Stimulated activated CD4-positive, alpha-beta T cell treated with anti-CD3 and anti-CD28 coated beads, Interleukin-4, amount 100 ng/mL, for 4 hours (primary cell): ENCODE measurements at places on chromosomes 16 and 17.

DNA sequence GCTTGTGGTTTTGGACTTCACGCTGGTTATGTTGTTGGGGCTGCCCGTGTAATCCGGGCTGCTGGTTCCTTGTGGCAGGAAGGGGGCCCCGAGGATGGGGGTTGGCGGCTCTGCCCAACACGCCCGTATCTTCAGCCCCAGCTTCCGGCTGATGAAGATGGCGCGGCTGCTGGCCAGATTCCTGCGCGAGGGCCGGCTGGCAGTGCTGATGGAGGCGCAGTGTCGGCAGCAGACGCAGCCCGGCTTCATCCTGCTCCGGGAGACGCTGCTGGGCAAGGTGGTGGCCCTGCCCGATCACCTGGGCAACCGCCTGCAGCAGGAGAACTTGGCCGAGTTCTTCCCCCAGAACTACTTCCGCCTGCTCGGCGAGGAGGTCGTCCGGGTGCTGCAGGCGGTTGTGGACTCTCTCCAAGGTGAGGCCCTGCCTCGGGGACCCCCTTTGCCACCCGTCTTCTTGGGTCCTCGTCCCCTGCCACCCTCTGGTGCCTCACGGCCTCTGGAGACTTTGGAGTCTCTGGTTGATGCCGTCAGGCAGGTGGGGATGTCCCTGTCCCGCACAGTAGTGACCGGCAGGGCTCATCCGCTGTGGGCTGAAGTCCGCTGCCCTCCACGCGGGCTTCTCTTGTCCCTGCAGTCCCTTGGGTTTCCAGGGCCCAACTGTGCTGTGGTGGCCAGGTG lies 2.2 kb downstream of the TELO2 start:
- DNase-seq = no peak

DNA sequence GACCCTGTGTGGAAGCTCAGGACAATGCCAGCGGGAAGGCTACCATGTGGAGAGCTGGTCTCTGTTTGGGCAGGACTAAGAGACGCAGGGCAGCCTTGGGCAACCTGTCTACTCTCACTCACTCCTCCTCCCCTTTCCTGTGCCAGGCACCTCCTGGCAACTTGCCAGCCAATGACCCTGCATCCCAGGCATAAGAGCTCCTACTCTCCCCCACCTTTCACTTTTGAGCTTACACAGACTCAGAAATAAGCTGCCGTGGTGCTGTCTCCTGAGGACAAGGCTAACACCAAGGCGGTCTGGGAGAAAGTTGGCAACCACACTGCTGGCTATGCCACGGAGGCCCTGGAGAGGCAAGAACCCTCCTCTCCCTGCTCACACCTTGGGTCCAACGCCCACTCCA lies 2.6 kb downstream of the HBM start:
- DNase-seq = no peak

GRCh38 chr17:64788286-64789060 lies 126.4 kb upstream of the SMURF2 start:
- no peak for DNase-seq

DNA sequence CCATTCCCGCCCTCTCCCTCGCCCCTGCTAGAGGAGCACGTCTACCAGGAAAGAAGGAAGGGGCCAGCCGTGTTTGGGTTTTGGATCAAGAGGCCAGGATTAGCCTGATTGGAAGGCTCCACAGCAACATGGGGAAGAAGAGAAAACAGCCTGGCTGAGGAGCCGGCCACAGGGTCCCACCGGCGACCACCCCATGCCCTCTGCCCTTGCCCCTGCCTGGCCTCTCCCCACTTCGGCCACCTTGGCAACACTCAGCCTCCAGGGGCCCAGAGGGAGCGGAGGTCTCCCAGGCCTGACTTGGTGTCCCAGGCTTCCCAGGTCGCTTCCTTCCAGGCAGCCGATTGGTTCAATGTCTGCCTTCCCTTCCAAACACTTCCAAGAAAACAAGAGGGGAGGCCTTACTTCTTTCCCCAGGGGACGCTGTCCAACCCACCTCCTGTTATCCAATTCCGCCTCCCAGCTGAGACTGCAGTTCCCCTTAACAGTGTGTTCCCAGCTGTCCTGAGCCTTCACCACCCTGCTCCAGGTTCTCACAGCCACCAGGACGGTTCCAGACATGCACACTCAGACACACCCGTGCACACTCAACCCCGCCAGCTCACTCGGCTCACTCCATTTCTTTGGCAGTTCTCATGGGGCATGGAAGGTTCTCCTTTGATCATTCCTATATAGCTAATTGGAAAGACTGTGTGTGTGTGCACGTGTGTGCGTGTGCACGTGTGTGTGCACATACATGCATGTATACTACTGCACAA lies 65.4 kb downstream of the RBFOX3 start:
- no peak for DNase-seq

DNA sequence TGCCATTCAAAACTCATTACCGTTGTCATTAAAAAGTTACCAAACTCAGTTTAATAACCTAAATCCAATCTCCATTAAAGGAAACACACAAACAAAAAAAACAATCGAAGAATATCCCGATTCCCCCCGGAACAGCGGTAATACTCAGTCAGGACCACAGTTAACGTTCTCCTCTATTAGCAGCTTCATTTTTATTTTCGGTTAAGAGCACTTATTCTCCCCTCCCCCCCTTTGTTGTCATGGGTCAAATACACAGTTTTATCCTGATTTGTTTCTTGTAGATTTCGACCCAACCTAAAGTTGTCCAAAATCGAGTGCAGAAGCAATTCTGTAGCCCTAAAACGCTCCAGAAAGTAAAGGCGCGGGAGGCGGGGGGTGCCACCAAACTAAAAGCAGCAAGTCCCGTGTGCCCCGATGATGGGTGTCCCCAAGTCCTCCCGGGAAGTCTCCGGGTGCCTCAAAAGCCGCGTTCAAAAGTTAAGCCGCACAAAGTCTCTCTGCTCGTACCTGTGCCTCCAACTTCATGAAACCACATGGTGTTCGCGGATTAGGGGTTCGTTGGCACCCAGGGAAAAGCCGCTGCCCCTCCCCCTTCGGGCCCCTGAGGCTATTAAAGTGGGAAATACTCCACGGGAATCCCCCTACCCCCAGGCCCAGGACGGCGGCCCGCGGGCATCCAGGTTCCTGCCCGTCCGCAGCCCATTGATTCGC lies 996 bp downstream of the SUMO2 start:
- DNase-seq = peak; percentile 28

- DNase-seq = no peak
These were observed 36.7 kb upstream of the CCL1 start for GRCh38 chr17:34399725-34400124.

GRCh38 chr16:53821957-53822625 lies 118.1 kb downstream of the FTO start:
- DNase-seq = no peak

DNA sequence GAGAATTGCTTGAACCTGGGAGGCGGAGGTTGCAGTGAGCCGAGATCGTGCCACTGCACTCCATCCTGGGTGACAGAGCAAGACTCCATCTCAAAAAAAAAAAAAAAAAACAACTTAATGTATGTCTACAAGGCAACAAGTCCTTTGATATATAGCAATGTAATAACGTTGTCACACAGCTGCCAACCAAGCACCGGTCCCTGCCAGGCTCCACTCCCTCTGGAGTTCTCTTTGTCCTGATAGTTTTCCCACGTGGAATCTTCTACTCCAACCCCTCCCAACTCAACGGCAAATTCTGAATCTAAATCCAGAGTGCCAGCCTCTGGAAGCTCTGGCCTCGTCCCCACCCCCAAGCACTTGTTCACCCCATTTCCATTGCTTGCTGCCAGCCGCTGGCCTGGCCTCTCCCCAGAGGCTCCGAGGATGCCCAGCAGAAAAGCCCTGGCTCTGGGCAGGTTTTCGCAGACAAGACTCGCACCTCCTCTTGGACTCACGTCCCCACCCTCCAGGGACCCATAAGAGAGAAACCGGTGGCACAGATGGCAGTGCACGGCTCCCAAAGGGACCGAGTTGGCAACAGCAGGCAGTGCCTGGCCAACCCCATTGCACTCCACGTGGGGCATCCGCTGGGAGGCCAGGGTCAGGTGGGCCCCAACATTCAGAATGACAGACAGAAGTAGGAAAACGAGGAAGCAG lies 15.9 kb upstream of the CBX2 start:
- DNase-seq = no peak

- DNase-seq = no peak
These were observed 190.9 kb upstream of the CDH5 start for GRCh38 chr16:66175636-66176035.

DNA sequence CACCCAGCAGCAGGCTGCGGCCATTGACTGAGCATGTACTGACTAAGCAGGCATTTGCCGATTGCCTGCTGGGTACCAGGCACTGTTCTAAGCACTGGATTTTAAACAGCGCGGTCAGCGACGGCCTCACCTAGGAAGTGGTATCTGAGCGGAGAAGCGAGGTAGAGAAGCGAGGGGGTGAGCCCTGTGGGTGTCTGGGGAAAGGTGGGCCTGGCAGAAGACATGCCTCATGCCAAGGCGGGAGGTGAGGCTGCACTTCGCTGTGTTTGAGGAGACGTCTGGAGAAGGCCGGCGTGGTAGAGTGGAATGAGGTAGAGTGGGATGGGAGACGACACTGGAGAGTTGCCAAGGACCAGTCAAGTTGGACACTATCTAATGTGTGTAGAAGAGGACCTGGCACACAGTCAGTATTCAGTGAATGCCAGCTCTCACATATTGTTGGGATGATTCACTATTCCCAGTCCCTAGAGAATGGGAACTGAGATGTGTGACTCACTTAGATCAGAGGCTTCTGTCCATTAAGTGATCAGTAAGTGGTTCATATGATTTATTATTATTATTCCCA lies 14.4 kb downstream of the SYCE1L start:
- DNase-seq = no peak

DNA sequence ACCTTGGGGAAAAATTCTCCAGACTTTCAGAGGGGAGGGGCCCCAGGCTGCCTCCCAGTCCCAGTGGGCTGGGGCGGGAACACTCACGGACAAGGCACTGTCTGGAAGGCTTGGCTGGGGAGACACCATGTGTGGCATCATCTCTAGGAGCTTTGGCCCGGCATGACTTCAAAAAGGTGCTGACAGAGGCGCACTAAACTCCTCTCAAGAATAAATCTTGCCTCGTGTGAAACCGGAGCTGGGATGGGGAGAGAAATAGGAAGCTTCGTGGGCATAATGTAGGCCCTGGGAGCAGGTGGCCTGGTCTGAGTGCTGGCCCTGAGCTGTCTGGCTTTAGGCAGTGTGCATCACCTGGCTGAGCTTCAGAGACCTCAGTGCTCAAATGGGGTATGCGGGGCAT lies 5.7 kb downstream of the WSCD1 start:
- no peak for DNase-seq

DNA sequence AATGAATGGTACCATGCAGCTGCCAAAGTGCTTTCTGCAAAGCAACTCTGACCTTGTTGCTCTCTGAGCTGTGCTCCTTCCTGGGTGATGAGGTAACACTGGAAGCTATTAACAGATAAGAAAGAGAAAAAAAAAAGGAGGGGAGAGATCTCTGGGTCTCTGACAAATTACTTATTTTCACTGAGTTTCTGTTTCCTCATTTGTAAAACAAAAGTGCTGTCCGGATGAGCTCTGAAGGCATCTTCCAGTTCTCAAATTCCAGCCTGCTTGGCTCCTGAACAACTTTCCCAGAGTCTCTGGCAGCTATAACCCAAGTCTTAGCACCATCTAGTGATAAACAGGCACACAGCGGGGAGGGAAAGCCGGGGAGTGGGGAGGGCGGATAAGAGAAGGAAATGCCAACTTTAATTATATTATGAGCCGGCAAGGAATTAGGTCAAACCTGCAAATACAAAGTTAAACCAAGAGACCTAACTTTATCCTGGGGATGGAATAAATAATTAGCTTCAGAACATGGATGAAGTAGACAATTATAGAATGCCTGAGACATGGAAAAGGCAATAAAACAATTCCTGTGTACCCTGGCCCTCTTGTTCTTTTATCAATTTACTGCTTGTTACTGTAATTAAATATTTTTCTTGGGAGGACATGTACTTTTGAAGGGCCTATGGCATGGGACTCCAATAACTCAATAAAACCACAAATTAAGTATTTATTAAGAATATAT lies 61.3 kb upstream of the KIFC3 start:
- no peak for DNase-seq

DNA sequence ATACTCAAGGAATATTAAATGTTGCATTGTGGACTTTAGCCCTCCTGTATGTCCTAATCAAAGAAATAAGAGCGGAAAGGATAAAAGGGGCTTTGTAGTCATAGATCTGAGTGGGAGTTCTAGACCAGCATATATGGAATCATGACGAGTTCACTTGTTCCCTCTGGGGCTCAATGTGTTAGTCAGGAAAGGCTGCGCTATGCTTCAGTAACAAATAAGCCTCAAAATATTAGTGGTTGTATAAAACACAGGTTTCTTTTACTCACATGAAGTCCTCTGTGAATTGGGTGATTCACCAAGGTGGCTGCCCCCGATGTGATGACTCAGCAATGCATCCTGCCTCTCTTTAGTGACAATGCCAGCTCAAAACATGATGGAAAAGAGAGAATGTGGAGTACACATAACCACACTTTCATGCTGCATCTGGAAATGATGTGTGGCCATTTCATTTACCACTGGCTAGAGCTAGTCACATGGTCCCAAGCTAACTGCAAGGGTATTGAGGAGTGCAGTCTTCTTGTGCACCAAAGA lies 63.3 kb upstream of the IRX5 start:
- no peak for DNase-seq

GRCh38 chr17:1644493-1645206 lies 882 bp downstream of the SCARF1 start:
- peak; percentile 17 for DNase-seq

DNA sequence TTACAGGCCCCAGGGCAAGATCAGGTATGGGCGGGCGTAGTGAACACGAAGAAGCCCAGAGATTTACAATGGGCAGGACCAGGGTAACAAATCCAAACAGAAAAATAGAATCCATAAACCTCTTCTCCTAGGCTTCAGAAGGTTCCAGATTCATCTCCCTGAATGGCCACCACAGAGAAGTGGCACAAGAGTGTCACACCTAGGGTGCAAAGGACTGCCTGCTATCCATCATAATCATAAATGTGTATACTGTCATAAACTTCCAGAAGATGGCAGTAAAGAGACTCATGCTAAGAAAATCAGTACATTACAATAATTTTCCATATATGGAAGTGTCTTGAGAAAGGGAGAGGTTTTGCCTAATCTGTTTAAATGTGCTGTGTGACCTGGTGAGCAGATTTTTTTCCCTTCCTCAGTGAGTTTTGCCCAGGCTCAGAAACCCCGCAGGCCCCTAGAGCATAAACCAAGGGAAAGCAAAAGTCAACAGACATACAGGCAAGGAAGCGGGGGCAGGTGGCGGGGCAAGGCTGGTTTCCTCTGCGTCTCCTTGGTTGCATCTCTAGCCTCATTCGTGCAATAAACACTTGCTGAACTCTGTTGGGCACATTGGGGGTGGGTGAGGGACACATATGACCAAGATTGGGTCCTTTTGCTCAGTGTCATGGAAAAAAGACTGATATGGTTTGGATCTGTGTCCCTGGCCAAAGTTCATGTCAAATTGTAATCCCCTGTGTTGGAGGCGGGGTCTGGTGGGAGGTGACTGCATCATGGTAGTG lies 92.0 kb upstream of the CDH5 start:
- DNase-seq = no peak
